ENCODE measurements at places on chromosomes 7 and 10.

GRCh38 chr7:35720032-35720431 is 25.1 kb upstream of the HERPUD2 start:
- DNase-seq = no peak

DNA sequence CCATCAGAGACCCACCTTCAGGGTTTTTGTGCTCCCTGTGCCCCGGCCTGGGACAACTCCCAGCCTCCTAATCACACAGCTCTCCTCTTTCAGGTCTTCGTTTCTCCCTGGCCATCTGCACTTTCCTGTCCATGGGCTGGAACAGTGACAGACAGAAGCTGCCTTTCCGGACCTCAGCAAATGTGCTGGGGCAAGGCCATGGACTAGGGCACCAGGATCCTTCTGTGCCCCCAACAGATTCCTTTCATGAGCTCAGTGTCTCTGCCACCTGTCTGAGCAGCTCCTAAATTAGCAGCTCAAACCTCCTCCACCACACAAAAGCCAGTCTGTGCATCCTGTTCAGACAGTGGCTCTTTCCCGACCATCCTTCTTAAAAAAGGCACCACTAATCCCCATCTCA is 41.9 kb upstream of the FRMD4A start:
- DNase-seq = no peak

GRCh38 chr7:28576656-28577055 is 164.3 kb downstream of the CREB5 start:
- DNase-seq = no peak

- no peak for DNase-seq
Measured at GRCh38 chr7:138881579-138882188, 83.7 kb upstream of the ATP6V0A4 start.

- DNase-seq = no peak
Measured at GRCh38 chr7:108367946-108368345, 88.3 kb downstream of the NRCAM start.

DNA sequence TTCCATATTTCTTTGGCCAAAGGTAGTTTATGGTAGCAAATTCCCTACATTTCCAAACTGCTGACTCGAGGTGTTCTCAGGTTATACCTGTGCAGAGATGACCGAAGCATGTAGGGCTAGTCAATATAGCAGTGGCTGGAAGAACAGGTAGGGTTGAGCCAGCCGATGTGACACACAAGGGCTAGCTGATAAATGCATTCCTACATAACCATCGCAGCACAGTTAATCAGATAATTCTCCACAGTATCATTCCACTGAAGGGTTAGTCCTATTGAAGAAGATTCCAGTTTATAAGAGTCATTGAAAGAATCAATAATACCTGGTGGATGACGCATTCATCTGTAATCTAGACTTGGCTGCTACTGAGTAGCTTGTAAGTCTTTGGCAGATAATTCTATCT is 220.0 kb downstream of the KIF20B start:
- DNase-seq = no peak

GRCh38 chr10:98135222-98135899 is 904 bp downstream of the R3HCC1L start:
- DNase-seq = no peak

GRCh38 chr10:78333362-78334143 is 299.9 kb downstream of the RPS24 start:
- DNase-seq = no peak

- no peak for DNase-seq
Measured at GRCh38 chr10:1612908-1613307, 124.4 kb downstream of the ADARB2 start.

DNA sequence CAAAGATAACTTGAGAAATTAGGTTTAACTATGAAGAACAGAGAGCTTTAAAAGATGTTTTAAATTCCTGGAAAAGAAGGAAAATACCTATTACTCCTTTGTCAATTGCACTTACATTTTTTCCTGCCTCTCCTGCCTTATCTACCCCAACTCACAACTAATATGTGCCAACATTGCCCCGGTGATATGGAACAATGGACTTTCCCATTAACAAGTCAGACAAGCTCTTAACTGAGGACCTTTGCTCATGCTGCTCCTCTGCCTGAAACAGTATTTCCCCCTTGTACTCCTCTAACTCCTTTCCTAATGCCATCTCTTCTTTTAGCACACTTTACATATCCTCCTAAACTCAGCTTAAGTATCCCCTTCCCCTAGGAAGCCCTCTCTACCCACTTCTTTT is 4.8 kb upstream of the ACTA2 start:
- no peak for DNase-seq

- DNase-seq = no peak
Measured at GRCh38 chr10:132346806-132347205, 14.8 kb downstream of the LRRC27 start.

- no peak for DNase-seq
Measured at GRCh38 chr7:5450549-5451327, 27.1 kb upstream of the TNRC18 start.

DNA sequence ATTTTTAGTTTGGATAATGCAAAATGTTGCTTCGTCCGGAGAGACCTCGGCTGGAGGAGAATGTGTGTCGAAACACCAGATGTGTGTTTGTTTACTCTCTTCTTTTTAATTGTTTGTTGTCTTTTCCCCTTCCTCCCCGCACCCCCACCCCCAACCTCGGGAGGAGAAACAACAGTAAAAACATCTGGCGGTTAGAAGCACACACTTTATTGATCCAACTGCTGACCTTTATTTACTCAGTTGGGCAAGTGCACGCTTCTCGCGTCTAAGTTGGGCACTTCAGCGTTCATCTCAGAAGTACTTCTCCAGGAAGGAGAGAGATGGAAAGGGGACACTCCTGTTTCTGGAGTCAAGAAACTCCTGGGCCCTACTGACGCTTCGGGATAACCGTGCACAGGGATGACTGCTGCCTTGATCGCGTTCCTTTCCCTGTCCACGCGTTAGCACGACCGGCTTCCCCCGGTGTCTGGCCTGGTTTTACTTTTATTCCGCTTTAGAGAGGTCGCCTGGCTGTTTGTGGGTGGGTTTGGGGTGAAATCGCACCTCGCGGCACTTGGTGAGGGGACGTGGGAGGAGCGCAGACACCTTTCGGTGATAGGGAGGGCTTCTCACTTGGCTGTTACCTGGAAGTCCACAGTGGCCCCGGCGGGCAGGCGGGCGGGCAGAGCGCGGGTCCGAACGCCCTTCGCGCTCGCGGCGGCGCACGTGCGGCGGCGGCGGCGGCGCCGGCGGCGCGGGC is 168.3 kb upstream of the PPP1R3A start:
- DNase-seq = peak; percentile 24

GRCh38 chr10:29613791-29614190 is 21.0 kb downstream of the SVIL start:
- no peak for DNase-seq

GRCh38 chr7:45106-46090 is 147.0 kb upstream of the FAM20C start:
- DNase-seq = no peak

DNA sequence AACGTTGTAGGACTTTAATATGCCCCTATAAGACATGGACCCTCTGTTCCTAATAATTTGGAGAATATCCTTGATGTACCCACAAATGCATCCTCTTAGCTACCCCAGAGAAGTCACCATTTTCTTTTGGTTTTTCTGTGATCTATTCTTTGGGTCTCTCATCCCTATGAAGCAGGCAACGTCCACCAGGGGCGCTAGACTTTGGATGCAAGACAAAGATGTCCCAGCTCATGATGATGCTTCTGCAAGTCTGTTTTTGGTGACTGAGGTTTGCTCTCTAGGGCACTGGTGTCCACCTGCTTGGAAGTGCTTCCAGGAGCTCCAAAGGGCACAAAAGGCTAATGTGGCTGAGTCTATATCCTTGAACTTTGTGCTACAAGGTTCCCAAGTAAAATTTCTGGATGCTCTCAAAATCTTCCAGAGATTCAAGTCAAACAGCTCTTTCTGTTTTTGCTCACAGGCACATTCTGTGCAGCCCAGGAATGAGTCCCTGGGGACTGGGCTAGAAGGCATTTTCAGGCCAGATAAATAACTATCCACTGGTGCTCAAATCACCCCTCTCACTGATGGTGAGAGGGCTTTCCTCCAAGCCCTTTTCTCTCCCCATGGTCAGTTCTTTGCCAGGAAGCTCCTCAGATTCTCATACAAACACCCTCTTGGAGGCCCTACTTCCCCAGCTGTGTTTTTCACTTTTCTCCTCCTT is 166.4 kb downstream of the C7orf25 start:
- DNase-seq = peak; percentile 29

DNA sequence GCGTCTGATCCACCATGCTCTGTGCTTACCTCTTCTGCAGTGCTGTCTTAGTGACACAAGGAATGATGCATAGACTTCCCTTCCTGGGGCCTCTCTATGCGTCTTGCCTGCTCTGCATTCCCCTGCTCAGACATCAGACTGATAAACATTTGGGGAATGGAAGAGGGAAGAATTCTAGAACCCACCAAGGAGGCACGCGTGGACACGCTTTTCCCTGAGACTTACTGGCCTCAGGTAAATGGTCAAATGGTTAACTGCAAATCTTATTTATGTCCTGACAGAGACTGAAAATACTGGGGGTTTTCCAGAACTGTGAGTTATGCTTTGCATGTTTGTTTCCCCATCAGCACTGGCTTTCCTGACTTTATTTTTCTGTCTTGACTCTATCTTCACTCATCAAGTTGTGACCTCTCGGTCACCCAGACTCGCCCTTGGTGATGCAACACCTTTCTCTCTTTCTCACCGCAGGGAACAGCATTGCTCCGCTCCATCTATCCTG is 285.9 kb upstream of the FZD8 start:
- DNase-seq = no peak

- DNase-seq = no peak
Measured at GRCh38 chr7:88201305-88201704, 18.5 kb downstream of the SRI start.

DNA sequence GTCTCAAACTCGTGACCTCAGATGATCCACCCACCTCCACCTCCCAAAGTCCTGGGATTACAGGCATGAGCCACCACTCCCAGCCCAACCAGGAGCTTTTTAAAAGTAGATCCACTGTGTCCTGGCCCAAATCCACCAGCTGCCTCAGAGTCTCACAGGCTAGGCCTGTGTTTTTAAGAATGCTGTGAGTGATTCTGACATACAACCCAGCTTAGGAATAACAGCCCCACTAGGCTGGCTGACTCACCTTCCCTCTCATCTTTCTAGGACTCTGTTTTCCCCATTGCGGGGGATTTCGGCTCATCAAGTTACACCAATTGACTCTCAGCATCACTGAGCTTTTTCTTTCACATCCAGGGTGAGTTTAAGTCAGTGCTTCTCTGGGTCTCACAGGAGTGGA is 207.6 kb downstream of the SKIDA1 start:
- no peak for DNase-seq

DNA sequence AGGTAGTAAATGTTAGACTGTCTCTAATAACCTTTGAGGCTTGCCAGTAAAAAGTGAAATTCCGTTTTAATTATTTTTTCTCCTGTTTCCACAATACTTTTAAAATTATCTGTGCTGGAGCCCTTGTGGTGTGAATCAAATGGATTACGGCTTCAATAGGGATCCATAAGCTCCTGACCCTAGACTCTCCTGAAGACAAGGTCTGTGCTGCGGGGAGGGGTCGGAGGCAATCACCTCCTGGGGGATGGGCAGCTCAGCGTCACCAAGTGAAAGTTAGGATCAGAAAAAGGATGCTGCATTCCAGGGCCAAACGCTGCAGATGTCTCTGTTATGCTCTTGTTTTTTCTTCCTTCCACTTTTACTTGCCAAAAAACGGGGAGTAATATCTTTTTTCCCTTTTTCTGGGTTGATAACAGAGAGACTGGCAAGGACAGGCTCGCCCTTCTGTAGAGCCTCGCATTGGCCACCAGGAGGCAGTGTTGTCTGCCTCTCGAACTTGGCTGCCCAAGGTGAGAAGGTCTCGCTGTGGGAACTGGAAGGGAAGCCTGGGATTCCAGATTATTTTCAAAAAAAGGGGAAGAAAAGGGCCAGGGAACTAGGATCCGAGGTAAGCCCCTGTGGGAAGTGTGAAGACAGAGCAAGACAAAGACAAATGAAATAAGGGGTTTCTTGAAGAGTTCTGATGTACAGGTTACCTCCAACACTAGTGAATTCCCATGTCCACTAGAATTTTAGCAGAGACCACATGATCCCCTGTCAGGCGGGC is 621.9 kb downstream of the ACTR3B start:
- peak; percentile 24 for DNase-seq

DNA sequence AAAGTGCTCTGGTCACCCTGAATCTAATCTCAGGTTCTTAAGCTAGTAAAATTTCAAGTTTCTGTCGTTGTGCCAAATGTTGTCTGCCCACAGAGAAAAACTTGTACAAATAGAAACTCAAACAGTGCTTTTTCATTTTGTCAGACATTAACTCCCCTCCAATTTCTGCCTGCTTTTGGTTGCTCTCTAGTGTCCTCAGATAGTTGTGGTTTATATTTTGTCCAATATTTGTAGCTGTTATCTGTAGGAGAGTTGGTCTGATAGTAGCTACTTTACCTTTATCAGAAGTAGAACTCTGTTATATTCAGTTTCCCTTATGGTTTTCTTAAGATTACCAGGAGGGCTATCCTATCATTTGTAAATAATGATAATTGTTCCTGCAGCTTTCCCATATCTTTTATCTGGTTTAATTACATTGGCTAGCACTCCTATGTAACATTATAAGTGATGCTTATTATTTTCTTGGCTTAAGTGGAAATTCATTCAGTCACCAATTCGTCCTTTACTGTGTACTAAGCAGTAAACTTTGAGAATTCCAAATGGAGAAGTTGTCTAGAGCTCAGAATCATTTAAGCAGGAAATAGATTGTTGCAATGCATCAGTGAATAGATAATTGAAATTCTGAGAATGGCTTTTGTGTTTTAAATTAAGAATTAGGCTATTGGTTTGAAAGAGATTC is 91.0 kb downstream of the ANKIB1 start:
- DNase-seq = no peak

- DNase-seq = no peak
Measured at GRCh38 chr10:127962205-127962604, 55.3 kb downstream of the PTPRE start.

- peak; percentile 4 for DNase-seq
Measured at GRCh38 chr7:96663871-96664445, 45.7 kb downstream of the SEM1 start.

DNA sequence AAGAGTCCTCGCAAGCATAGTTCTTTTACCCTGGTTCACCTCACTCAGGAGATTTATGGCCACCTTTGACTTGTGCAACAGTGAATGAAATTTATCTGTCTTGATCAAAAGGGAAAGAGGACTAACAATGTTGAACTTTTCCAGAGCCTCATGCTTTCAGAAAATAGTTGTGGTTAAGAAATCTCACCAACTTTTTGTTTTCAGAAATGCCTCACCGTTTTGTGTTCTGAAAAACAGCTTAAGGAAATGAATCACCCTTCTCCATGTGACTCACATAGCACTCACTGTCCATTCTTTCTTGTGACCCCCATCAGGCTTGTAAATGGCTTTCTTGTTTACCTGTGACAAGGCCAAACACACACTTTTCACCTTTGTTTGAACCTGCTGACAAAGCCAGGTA is 148.6 kb upstream of the FAM3C start:
- DNase-seq = no peak

DNA sequence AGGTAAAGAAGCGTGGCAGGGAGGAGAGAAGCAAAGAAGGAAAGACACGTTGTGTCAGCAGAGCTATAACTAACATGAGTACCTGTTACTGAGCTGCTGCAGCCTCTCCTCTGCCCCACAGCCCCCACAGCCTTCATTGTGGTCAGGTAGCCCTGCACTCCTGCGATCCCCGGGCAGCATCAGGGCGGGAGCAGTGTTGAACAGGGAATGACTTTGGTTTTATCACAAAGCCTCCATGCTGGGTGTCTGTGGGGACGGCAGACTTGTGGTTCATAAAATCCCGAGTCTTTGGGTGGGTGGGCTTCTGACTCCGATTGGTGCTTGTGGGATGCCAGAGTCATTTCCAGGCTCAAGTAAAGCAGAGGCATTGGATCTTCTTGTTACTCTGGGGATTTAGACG is 14.8 kb upstream of the PRKAG2 start:
- DNase-seq = no peak

- no peak for DNase-seq
Measured at GRCh38 chr7:111266613-111267012, 175.7 kb downstream of the LRRN3 start.

Data from Kasumi-1 (cell line).